Epithelial cell of proximal tubule (primary cell): ENCODE measurements at places on chromosomes 11 and 22.

DNA sequence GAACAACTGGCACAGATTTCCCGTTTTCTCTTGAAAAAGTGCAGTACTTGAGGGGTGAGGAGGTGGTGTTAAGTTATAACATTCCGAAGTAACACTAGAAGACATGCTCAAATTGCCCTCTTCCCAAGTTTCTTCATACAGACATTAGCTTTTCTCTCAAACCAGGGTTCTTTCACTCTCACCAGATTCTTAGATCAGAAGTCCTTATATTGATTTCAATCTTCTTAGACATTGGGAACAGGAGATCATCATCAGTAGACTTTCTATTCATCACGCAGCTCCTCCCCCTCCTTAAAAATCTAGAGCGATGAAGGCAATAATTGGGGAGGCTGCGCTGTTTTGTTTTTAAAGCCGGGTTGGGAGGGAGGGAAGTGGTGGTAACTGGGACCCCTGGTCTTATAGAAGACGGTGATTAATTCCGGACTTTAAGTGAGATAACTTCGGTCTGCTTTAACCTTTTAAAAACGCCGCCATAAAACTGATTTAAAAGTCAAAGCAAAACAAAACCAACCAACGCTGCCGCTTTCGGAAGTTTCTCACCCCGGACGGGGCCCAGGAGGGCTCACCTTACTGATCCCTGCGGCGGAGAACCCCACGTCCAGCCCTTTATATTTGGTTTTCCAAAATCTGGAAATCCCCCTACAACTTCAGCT, 665 bp downstream of the USP28 start:
- no peak for DNase-seq

GRCh38 chr11:117885777-117886176, 9.3 kb upstream of the FXYD6 start:
- DNase-seq = no peak

DNA sequence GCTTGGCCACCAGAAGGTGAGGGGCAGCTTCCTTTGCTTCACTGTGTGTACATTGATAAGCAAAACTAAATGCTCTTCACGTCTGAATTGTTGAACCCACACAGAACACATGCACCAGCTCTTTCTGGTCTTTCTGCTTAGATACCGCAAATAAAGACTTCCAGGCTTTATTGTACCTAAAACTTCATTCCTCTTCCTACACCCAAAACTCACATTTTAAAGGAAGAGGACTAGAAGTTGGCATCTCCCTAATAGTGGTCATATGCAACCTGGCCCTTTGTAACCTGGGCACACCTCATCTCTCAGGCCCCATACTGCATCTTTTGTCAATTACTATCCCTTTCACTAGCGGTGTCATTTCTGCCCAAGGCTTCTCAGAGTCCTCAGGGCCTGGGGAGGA, 5.9 kb downstream of the SLC17A6 start:
- DNase-seq = no peak

GRCh38 chr11:1226226-1226985, 3.5 kb downstream of the MUC5B start:
- no peak for DNase-seq

DNA sequence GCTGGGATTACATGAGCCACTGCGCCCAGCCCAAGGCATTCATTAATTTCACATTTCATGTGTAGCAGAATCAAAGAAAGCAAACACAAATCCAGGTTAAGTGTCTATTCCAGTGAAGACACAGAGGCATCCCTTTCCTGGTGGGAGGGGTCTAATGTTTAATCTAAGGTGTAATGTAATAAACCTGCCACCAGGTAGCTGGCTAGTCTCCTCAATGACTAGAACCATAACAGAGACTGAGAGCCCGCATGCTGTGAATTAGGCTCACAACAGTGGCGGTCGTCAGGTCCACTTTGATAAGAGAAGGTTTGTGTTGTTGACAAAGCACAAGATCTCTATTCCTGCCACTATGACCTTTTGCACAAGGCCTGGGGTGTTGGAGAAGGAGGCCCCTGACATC, 64.2 kb upstream of the ADA2 start:
- no peak for DNase-seq
